ENCODE measurements at places on chromosomes 1 and 21.
A peak's percentile ranks its signal among the peaks of the same experiment; 100 is the strongest.

- no peak for DNase-seq
Measured at GRCh38 chr1:211932231-211932932, 101.8 kb upstream of the LPGAT1 start.

- peak; percentile 4 for DNase-seq
Measured at GRCh38 chr21:32135401-32136363, 143.2 kb downstream of the MIS18A start.

DNA sequence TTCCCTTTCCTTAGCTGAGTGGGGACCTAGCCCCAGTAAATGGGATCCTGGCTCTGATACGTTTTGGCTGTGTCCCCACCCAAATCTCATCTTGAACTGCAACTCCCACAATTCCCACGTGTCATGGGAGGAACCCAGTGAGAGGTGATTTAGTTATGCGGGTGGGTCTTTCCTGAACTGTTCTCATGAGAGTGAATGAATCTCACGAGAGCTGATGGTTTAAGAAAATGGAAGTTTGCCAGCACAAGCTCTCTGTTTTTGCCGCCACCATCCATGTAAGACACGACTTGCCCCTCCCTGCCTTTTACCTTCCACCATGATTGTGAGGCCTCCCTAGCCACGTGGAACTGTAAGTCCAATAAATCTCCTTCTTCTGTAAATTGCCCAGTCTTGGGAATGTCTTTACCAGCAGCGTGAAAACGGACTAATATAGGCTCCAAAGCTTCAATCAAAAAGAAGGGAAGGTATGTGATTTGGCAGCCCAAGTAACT is 29.9 kb upstream of the POU2F1 start:
- no peak for DNase-seq

GRCh38 chr1:90357995-90358394 is 359.1 kb downstream of the BARHL2 start:
- peak; percentile 41 for DNase-seq

DNA sequence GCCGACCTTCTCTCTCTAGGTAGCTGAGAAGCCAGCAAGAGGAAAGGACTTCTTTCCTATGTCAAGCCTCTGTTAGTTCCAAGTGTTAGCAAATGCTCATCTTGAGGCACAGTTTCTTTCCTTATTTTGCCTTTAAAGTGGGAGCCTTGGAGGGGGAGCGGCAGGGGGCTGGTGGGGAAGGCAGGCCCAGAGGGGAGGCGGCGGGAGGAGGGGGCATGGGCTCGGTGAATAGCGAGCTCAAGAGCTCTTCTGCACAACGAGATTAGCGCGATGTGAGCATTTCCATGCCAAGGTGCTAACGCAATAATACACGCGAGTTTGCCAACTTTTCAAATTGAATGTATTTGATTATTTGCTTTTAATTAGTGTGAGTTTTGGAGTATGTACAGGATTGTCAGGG is 372.6 kb downstream of the RPS6KC1 start:
- DNase-seq, result no peak

DNA sequence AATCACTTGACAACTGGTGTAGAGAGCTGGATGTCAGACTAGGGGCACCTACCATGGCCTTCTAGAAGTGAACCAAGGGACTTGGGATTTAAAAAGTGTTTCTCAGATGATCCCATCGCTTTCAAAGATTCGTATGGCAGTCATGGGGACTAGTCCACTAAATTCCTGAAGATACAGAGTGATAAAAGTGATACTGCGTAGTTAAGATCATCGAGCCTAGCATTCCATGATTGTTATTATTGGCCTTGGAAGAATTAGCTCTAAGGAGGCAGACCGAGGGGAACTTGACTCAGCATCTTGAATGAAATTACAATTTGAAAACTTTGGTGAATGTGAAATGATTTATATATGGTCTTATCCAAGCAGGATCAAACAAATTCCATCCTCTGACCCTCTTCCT is 1.3 kb upstream of the CHIA start:
- no peak for DNase-seq

- DNase-seq, result no peak
Measured at GRCh38 chr1:40796939-40797667, 13.5 kb downstream of the KCNQ4 start.

DNA sequence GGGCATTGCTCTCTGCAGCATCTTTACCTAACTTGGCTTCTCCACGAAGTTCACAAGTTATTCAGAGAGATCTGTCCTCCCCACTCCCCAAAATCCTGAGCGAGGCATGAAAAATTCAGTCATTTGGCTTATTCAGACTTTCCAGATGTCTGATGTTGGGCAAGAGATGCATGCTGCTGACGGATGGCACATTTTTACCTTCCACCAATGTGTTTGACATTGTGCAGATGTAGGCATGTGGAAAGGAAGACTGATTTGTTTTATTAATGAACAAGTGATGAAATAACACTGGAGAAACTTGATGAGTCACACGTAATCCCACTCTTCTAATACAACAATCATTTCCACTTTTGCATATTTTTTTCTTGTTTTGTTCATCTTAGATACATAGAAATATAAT is 86.7 kb downstream of the C1orf94 start:
- no peak for DNase-seq

DNA sequence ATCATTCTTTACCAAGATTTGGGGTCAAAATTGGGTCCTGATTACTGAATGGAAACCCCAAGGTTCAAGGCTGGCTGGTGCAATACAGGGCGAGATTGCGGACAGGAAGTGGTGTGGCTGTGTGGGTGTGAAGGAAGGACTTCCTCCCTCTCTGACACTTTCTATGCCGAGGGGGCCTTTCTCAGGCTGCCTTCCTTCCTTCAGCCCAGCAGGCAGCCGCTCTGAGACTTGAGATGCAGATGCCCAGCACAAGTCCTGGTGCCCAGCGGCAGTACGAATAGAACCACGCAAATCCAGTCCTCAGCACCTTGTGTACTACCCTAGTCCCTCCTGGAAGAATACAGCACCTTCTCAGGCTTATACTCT is 16.3 kb downstream of the BATF3 start:
- DNase-seq, result no peak

Data from epithelial cell of esophagus (primary cell).